Fibroblast of lung (primary cell): ENCODE measurements at places on chromosomes 1 and 21.

DNA sequence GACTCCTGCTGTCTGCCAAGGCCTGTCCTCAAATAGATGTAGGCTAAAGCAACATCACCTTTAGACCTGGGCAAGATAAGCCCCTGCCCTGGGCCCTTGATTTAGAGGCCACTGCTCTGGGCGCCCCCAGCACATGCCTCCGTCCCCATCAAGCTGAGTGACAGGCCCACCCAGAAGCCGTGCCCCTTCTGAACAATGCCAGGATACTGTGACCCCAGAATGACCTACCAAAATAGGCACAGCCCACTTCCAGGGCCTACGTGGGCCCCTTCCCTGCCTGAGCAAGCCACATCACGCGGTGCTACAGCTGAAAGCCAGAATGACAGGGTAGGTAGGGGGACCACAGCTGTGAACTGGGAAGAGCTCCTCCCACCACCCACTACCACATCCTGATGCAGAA is 24.7 kb upstream of the BECN2 start:
- no peaks in the 10 kb centered on the region for H3K36me3 ChIP-seq
- H3K27me3 ChIP-seq: no peaks in the 10 kb centered on the region
- no peak overlapping the region for H3K4me3 ChIP-seq
- DNase-seq: no peak

DNA sequence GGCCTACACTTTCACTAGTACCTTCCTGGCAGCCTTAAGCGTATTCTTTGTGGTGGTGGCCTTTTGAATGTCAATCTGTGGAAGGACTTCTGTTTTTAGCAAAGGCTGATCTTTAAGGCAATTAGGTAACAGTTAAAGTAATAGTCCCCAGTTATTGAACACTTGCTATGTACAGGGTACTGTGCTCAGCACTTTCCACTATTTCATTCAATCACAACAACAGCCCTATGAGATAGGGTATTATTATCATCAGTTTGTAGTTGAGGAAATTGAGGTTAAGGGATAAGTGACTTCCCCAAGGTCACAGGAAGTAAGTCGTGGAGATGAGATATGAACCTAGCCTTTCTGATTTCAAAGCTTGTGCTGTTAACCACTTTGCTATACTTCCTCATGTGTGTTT is 185.7 kb downstream of the ST6GALNAC3 start:
- no peak overlapping the region for H3K4me3 ChIP-seq
- no peak for DNase-seq
- H3K36me3 ChIP-seq: no peaks in the 10 kb centered on the region
- H3K27ac ChIP-seq: no peak overlapping the region
- no peaks in the 10 kb centered on the region for H3K4me1 ChIP-seq
- no peaks in the 10 kb centered on the region for H3K27me3 ChIP-seq

DNA sequence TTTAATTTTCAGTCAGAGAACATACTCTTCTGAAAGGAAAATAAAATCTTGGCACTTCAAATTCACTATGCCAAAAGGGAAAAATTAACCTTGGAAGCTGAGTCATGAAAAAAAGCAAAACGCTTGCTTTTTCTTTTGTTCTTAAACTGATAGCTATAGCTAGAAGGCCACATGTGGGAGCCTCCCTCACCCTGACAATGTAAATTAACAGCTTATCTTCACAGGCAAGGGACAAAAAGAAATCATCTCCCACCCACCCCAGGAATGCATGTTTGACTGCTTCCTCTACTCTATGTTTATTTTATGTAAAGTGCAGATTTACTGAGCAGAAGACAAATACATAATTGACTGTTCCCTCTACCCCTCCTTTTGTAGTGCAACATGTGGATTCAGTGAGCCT is 38.0 kb downstream of the EBNA1BP2 start:
- DNase-seq: no peak
- H3K27me3 ChIP-seq: peaks cover 3% of the 10 kb centered on the region
- no peaks in the 10 kb centered on the region for H3K4me1 ChIP-seq
- no peaks in the 10 kb centered on the region for H3K36me3 ChIP-seq
- H3K4me3 ChIP-seq: no peak overlapping the region

DNA sequence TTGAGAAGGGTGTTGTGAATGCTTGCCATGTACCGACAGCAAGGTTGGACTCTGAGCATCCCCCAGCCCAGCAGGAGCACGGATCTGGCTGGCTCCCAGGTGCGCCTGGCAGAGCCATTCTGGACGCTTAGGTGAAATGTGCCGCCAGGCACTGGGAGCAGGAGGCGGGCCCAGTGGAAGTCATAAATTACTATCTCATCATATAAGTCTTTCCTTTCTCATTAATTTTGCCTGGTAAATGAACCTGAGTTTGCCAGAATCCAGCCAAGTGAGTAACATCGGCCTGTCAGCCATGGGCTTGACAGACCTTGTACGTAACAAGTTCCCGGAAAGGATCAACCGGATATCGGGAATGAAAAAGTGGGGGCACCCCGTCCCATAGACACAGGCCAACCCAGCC is 179.5 kb upstream of the ARHGEF16 start:
- no peaks in the 10 kb centered on the region for H3K27me3 ChIP-seq
- no peak for DNase-seq
- H3K27ac ChIP-seq: no peak overlapping the region
- H3K4me3 ChIP-seq: no peak overlapping the region

DNA sequence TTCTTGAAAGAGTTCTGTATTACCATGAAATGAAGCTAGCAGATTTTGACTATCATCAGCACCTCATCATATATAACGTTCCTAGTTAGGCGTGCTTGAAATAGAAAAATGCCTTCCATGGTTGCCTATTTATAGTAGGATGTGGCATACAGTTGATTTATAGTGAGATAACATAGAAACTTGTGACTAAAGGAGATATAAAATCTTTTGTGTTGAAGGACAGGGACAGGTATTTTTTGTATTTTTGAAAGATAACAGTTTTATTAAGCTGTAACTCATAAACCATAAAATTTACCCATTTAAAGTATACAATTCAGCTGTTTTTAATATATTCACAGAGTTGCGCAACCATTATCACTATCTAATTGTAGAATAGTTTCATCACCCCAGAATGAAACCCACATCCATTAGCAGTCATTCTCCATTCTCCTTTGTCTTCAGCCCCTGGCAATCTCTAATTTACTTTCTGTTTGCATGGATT is 19.3 kb downstream of the SPEN start:
- peak; percentile 31 for DNase-seq
- no peak overlapping the region for H3K27ac ChIP-seq
- no peaks in the 10 kb centered on the region for H3K36me3 ChIP-seq
- no peaks in the 10 kb centered on the region for H3K27me3 ChIP-seq
- no peak overlapping the region for H3K4me3 ChIP-seq

DNA sequence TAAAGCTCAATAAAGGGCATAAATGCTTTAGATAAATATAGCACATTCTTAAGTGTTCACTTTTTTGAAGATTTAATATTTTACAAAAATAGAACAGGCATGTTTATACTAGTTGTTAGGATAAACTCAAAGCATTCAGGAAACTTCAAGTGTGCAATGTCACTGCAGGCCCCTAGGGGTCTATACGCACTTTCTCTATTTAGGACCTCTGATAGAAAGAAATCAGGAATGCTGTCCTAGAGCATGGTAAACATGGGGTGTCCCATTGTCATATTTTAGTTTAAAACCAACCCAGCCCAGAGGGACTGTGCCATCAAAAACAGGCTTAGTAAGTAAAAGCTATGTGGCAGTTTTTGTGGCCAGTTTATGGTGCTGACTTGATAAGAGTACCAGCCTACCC is 102.2 kb downstream of the BARHL2 start:
- H3K4me3 ChIP-seq: no peak overlapping the region
- no peak overlapping the region for H3K27ac ChIP-seq
- no peaks in the 10 kb centered on the region for H3K27me3 ChIP-seq
- no peaks in the 10 kb centered on the region for H3K36me3 ChIP-seq

GRCh38 chr1:3021233-3021671 is at the start of gene ACTRT2:
TSS of gene ACTRT2 (plus strand) at chr1:3021467. CDS start at chr1:3021687, 220 bp downstream.
- H3K27ac ChIP-seq: no peak within 1 kb of the TSS
- no peaks in the 10 kb centered on the region for H3K36me3 ChIP-seq
- H3K4me1 ChIP-seq: no peaks in the 10 kb centered on the region
- no peak within 1 kb of the TSS for H3K4me3 ChIP-seq
- DNase-seq: no peak

- no peaks in the 10 kb centered on the region for H3K27me3 ChIP-seq
- no peak for DNase-seq
- no peaks in the 10 kb centered on the region for H3K4me1 ChIP-seq
- no peak overlapping the region for H3K4me3 ChIP-seq
- H3K27ac ChIP-seq: no peak overlapping the region
These were observed 696.6 kb upstream of the BRINP3 start for GRCh38 chr1:191174298-191174697.

GRCh38 chr1:21951226-21951870 is 14.2 kb upstream of the HSPG2 start:
- DNase-seq: no peak
- H3K27ac ChIP-seq: no peak overlapping the region
- H3K36me3 ChIP-seq: no peaks in the 10 kb centered on the region
- H3K27me3 ChIP-seq: peaks cover 3% of the 10 kb centered on the region

GRCh38 chr1:119451158-119451557 is 36.2 kb downstream of the HSD3B2 start:
- H3K27me3 ChIP-seq: no peaks in the 10 kb centered on the region
- no peak overlapping the region for H3K4me3 ChIP-seq
- no peaks in the 10 kb centered on the region for H3K36me3 ChIP-seq
- DNase-seq: no peak
- H3K27ac ChIP-seq: no peak overlapping the region
- H3K4me1 ChIP-seq: no peaks in the 10 kb centered on the region

DNA sequence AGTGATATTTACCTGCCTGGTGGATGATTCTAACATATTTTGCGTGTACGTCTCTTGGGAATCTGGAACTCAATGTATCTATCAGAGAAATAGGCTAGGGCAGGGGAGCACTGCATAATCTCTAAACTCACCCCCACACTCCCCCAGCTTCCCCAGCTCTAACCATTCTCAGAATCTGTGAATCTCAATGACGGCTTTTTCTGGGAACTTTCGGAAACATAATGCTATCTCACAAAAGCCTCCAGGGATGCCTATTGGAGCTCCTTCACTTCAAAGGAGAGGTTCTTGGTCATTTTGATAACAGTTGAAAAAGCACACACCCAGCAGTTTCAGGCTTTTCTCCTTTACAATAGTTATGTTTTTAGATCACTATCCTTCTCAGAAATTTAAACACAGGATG is 113.8 kb upstream of the MAGI3 start:
- no peaks in the 10 kb centered on the region for H3K36me3 ChIP-seq
- no peak overlapping the region for H3K4me3 ChIP-seq
- H3K27ac ChIP-seq: no peak overlapping the region
- no peak for DNase-seq
- no peaks in the 10 kb centered on the region for H3K4me1 ChIP-seq

GRCh38 chr1:193189442-193190095 is 3.2 kb upstream of the B3GALT2 start:
- H3K27ac ChIP-seq: no peak overlapping the region
- no peaks in the 10 kb centered on the region for H3K4me1 ChIP-seq
- H3K4me3 ChIP-seq: no peak overlapping the region
- H3K36me3 ChIP-seq: no peaks in the 10 kb centered on the region
- no peak for DNase-seq
- H3K27me3 ChIP-seq: no peaks in the 10 kb centered on the region

GRCh38 chr21:42988236-42988965 is 14.0 kb downstream of the PKNOX1 start:
- peak; percentile 52 for DNase-seq
- H3K27me3 ChIP-seq: no peaks in the 10 kb centered on the region
- H3K4me3 ChIP-seq: no peak overlapping the region
- peaks cover 21% of the 10 kb centered on the region for H3K4me1 ChIP-seq
- no peaks in the 10 kb centered on the region for H3K36me3 ChIP-seq

- no peaks in the 10 kb centered on the region for H3K27me3 ChIP-seq
- peak; percentile 68 for DNase-seq
- H3K4me3 ChIP-seq: no peak overlapping the region
- no peaks in the 10 kb centered on the region for H3K36me3 ChIP-seq
- no peaks in the 10 kb centered on the region for H3K4me1 ChIP-seq
These were observed 47.5 kb upstream of the EEIG2 start for GRCh38 chr1:108512239-108513043.

DNA sequence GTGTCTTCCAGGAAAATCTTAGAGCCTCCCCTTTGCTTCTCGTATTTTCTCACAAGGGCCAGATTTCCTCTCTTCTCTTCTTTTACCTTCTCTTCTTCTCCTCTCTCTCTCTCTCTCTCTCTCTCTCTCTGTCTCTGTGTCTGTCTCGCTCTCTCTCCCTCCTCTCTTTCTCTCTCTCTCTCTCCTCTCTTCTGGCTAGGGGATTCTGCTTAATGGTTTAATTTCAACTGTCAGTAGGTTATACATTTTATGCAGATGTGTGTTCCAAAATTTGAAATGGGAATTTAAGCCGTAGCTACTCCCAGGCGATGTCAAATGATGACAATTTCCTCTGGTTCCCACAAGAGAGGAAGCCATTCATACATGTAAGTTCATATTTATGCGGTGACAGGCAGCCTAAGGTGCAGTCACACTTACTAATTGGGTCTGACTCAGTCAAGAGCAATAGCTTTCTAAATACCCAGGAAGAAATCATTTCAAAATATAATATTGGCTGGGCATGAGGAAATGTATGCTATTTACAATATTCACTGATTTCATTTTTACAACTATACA is 1.4 kb downstream of the DSCAM start:
- H3K36me3 ChIP-seq: no peaks in the 10 kb centered on the region
- no peaks in the 10 kb centered on the region for H3K27me3 ChIP-seq
- H3K4me1 ChIP-seq: no peaks in the 10 kb centered on the region
- H3K4me3 ChIP-seq: no peak overlapping the region

GRCh38 chr1:189438808-189439207 is 1038.9 kb downstream of the BRINP3 start:
- no peaks in the 10 kb centered on the region for H3K4me1 ChIP-seq
- no peaks in the 10 kb centered on the region for H3K36me3 ChIP-seq
- no peaks in the 10 kb centered on the region for H3K27me3 ChIP-seq
- no peak overlapping the region for H3K4me3 ChIP-seq

DNA sequence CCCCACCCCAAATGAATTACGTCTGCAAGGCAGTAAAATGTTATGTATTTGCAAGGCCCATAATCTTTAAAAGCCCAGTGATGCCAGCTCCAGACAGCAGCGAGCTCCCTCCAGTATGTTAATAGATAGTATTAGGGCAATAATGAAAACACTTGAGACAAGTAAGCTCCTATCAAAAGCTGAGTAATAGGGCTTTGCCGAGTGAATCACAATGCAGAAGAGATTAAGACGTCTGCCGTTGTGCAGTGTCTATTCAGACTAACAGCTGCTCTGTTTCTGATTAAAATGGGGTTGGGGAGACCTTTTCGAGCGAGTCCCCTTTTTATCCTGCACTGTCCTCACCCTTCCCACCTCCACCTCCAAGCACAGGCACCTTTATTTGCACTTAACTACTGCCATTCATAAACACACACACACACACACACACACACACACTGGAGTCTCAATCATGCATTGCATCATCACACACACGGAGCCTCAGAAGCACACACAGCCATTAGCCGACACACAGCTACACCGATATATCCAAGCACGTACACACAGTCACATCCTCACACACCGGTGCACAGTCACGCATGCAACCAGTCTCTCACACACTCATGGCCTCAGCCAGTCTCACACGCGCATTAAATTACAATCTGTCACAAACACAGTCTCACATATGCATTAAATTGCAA is 46.0 kb upstream of the FOXO6 start:
- H3K36me3 ChIP-seq: no peaks in the 10 kb centered on the region
- peak; percentile 75 for DNase-seq
- H3K4me3 ChIP-seq: no peak overlapping the region

GRCh38 chr1:32709075-32709474 is 6.5 kb upstream of the SYNC start:
- no peak overlapping the region for H3K4me3 ChIP-seq
- no peaks in the 10 kb centered on the region for H3K36me3 ChIP-seq
- H3K4me1 ChIP-seq: peaks cover 4% of the 10 kb centered on the region
- DNase-seq: no peak
- no peak overlapping the region for H3K27ac ChIP-seq
